Kidney epithelial cell (primary cell): ENCODE measurements at places on chromosomes 7 and 10. TPM values are rescaled to one million over a fixed set of nuclear protein-coding genes. Genes with fewer than 3 reads are reported as not detected.

The SPDYE11 gene
- not detected in 2 replicates for total RNA-seq

The FAM25A gene
- total RNA-seq: not detected in 2 replicates

The ECHDC3 gene
- total RNA-seq: 31.6 and 35.1 TPM in 2 replicates

The FGFR2 gene
- 4.5 and 8.9 TPM in 2 replicates for total RNA-seq

The AMPH gene
- 0.25 and 0.34 TPM in 2 replicates for total RNA-seq

The CYP2C19 gene
- not detected in 2 replicates for total RNA-seq

The VGF gene
- total RNA-seq: 17.5 and 17.8 TPM in 2 replicates

The WDR86 gene
- total RNA-seq: 19.6 and 22.7 TPM in 2 replicates

The SVIL gene
- total RNA-seq: 67.0 and 72.1 TPM in 2 replicates

The ACTL6B gene
- total RNA-seq: not detected in 2 replicates

The CPEB3 gene
- total RNA-seq: 1.2 and 1.3 TPM in 2 replicates

The TMEM140 gene
- total RNA-seq: 0.75 and 1.8 TPM in 2 replicates

The PRSS37 gene
- not detected in 2 replicates for total RNA-seq

The PAOX gene
- total RNA-seq: 4.3 and 6.4 TPM in 2 replicates

The GPR85 gene
- 0.42 TPM in 1 of 2 replicates, not detected in the other for total RNA-seq

The ITGB8 gene
- 104 and 106 TPM in 2 replicates for total RNA-seq

The EPHA1 gene
- total RNA-seq: 7.9 and 27.5 TPM in 2 replicates

The EVX1 gene
- total RNA-seq: not detected in 2 replicates

The SLC18A3 gene
- total RNA-seq: not detected in 2 replicates

The ZP3 gene
- total RNA-seq: 6.0 and 8.6 TPM in 2 replicates

The NPFFR1 gene
- 0.04 and 0.21 TPM in 2 replicates for total RNA-seq

The VAX1 gene
- total RNA-seq: 0.08 TPM in 1 of 2 replicates, not detected in the other

The MMRN2 gene
- 0.08 and 0.14 TPM in 2 replicates for total RNA-seq

The GDF10 gene
- not detected in 2 replicates for total RNA-seq

The NEUROD6 gene
- not detected in 2 replicates for total RNA-seq

The FMC1 gene
- 8.3 and 8.4 TPM in 2 replicates for total RNA-seq

The PRF1 gene
- total RNA-seq: not detected in 2 replicates

The TMEM213 gene
- not detected in 2 replicates for total RNA-seq

The LEP gene
- total RNA-seq: not detected in 2 replicates

The LIPM gene
- total RNA-seq: not detected in 2 replicates

The CCT6A gene
- 171 and 236 TPM in 2 replicates for total RNA-seq

The LMOD2 gene
- total RNA-seq: not detected in 2 replicates

The TMEM236 gene
- total RNA-seq: 0.08 and 0.14 TPM in 2 replicates

The ELAPOR2 gene
- total RNA-seq: 5.3 and 15.4 TPM in 2 replicates

The CYP2C8 gene
- 0.21 TPM in 1 of 2 replicates, not detected in the other for total RNA-seq

The ZNF32 gene
- 40.3 and 52.1 TPM in 2 replicates for total RNA-seq
